ENCODE measurements at places on chromosomes 2 and 18.

GRCh38 chr2:140596447-140596846 is 1534.4 kb downstream of the LRP1B start:
- no peak for DNase-seq

DNA sequence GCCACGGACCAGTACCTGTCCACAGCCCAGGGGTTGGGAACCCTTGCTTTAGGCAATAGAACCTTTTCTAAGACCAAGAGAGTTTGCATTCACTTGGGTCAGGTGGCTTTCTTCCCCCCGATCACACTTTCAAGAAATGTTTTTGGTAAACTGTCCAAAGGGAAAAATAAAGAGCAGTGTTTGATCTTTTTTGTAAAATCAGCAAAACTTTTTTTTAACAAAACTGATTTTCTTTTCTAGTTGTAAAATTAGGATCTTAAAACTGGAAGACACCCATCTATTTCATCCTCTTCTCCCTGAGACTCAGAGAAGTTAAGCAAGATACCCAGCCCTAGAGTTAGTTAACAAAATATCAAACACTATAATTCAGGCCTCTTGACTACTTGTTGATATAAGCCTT is 6.1 kb upstream of the SESTD1 start:
- no peak for DNase-seq

- no peak for DNase-seq
These were observed 174.1 kb downstream of the CDH2 start for GRCh38 chr18:28002841-28003240.

- DNase-seq: peak; percentile 64
These were observed 109.9 kb upstream of the CAB39 start for GRCh38 chr2:230602562-230603230.

DNA sequence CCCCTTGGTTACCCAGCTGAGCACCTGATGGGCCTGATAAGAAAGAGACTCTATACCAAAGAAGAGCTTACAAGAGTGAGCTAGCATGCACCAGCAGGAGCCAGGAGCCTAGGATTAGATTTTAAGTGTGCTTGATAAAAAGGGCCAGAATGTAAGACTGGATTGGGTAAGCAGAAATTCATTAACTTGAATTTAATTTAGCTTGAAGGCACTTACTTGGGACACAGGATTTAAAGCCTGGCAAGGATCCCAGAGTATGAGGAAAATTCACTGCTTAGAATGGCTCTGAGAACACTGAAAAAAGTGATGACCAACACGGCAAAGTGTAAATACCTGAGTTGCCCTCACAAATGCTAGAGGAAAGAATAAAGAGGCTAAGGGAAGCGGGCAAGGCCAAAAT is 91.3 kb upstream of the RBBP8 start:
- DNase-seq: no peak

DNA sequence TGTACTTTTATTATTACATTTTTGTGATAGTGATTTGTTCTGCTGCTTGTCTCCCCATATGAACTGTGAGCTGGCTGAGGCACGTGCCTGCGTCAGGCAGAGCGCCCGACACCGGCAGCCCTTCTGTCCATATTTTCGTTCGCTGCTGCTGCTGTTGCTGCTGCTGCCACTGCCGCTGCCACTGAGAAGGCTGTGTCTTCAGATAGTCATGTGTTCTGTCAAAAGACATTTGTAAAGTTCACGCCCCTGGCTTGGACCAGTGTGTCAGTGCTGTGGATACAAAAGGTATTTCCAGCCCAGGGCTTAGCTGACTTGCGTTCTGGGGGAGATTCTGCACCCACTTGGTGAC is 47.0 kb downstream of the TWIST2 start:
- DNase-seq: no peak

GRCh38 chr2:161576421-161576820 is 47.8 kb upstream of the SLC4A10 start:
- DNase-seq: no peak

Measured in activated CD4-positive, alpha-beta T cell treated with anti-CD3 and anti-CD28 coated beads for 4 hours (primary cell).